ENCODE measurements at places on chromosomes 3 and 15.

DNA sequence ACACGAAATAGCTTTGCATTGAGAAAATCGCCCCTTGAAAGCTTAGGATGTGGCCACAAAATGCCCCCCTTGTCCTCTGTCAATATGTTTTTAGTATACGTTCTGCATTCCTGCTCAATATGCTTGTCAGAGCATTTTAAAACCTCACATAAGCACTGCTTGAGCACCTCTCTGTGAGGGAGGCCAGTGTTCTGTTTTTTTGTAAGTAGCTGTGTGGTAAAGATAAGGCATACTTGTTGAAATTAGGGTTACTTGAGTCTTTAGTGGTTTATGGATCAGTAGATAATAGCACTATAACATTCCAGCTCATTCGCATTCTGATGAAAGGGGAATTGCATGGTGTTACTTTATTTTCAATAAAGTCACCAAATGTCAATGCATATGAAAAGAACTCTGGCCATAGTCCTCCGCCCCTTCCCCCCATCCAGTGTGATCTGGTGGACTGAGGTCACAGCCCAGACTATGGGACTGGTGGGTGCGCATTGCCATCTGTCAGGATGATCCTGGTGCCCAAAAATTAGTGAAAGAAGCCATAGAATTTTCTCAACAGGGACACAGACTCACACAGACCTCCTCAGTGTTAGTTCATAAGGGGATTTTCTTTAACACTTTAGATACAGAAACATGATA lies 33.1 kb downstream of the IL1RAP start:
- DNase-seq = no peak

DNA sequence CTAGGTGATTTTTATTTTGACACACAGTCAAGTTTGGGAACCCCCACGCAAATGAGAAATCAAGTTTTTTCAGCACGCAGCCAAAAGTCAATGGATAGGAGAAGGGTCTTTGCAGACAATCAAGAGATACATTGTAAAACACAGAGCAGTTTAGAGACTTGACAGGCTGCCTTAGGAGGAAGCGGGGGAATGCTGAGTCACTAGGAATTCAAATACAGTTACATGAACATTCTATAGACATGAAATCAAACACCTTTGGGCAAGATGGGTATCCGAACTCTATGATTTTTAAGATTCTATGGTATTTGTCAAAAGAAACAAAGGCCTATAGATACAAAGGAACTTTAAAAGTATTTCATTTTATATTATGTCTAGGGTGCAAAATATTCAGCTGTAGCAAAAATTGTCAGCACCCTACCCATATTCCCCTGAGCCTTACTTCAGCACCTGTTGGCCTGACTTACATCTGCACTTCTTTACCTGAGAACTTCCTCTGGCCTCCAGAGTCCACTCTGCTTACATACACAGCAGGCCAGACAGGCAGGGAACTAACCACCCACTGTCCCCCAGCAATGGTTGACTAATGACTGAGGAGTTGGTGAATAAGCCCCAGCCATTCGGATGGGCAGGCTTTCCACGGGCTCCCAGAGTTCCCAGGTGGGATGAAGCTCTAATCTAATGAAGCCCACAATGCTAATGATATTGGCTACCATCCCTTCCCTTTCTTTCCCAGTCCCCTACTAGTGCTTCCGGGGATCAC lies 289.3 kb upstream of the RORA start:
- DNase-seq = peak; percentile 66

DNA sequence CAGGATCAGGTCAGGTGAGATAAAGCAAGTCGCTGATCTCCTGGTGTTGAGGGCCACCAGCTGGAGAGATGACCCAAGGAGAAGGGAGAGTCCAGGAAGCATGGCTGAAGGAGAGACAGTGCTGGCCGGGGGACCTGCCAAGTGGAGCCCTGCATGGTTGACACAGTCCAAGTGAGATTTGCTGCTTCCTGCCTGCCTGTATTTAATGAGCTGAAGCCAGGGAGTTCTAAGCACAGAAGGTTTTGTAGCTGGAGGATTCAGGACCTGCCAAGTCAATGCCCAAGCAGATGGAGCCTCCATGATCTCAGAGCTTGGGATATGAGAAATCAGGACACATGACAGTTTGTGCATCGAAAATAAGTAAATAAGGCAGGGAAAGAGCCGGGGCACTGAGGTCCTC lies 125.6 kb downstream of the SRGAP3 start:
- peak; percentile 40 for DNase-seq

- DNase-seq = peak; percentile 73
These were observed 34.1 kb downstream of the ZNF710 start for GRCh38 chr15:90035095-90035839.

GRCh38 chr15:101608201-101608600 lies 44.0 kb downstream of the TM2D3 start:
- peak; percentile 55 for DNase-seq
